ENCODE measurements at places on chromosomes 3 and 15. TPM values are rescaled to one million over a fixed set of nuclear protein-coding genes. Genes with fewer than 3 reads are reported as not detected.

The RASGRP1 gene
- total RNA-seq, result 0.64 TPM

The FAM107A gene
- total RNA-seq, result not detected

The KLF15 gene
- 3.4 TPM for total RNA-seq

The ITIH1 gene
- total RNA-seq, result not detected

The CILP gene
- under 0.01 TPM for total RNA-seq

The PRKCI gene
- total RNA-seq, result 81.8 TPM

The ST3GAL6 gene
- total RNA-seq, result 2.9 TPM

The VPS18 gene
- total RNA-seq, result 26.3 TPM

The NRG4 gene
- total RNA-seq, result not detected

The RFX7 gene
- total RNA-seq, result 3.2 TPM

The HGD gene
- 0.38 TPM for total RNA-seq

The WDR5B gene
- total RNA-seq, result 4.4 TPM

The LHFPL4 gene
- not detected for total RNA-seq

The ACTRT3 gene
- 0.64 TPM for total RNA-seq

The MTMR10 gene
- 8.7 TPM for total RNA-seq

The CMTM7 gene
- 3.1 TPM for total RNA-seq

The CFAP92 gene
- 0.51 TPM for total RNA-seq

The HDC gene
- not detected for total RNA-seq

The CNTN3 gene
- total RNA-seq, result 1.5 TPM

The PPM1M gene
- 2.6 TPM for total RNA-seq

The PLXNB1 gene
- total RNA-seq, result 90.4 TPM

The IL16 gene
- total RNA-seq, result 0.79 TPM

The PARP15 gene
- 0.13 TPM for total RNA-seq

The GNAT1 gene
- 0.26 TPM for total RNA-seq

The CHRFAM7A gene
- 0.51 TPM for total RNA-seq

The PLXNA1 gene
- total RNA-seq, result 42.1 TPM

The BOC gene
- total RNA-seq, result 0.38 TPM

The ATP8B4 gene
- 0.26 TPM for total RNA-seq

The SCG3 gene
- total RNA-seq, result not detected

The MYLK gene
- total RNA-seq, result 3.2 TPM

The AGTR1 gene
- total RNA-seq, result not detected

The SLC38A3 gene
- not detected for total RNA-seq

The DAPK2 gene
- total RNA-seq, result 0.53 TPM

The GOLGA8T gene
- total RNA-seq, result 0.13 TPM

The ARPIN gene
- total RNA-seq, result 12.9 TPM

The RHCG gene
- total RNA-seq, result 247 TPM

The ADCY5 gene
- total RNA-seq, result not detected

The COX17 gene
- 10.0 TPM for total RNA-seq

The ARHGEF26 gene
- total RNA-seq, result 0.64 TPM

The RBMS3 gene
- 5.9 TPM for total RNA-seq

The SCN11A gene
- not detected for total RNA-seq

The TMEM108 gene
- total RNA-seq, result not detected

The SLC49A4 gene
- total RNA-seq, result 26.4 TPM

The PPP2R3A gene
- 6.1 TPM for total RNA-seq

The CCNB2 gene
- total RNA-seq, result 2.3 TPM

The PLSCR2 gene
- total RNA-seq, result not detected
